ENCODE measurements at places on chromosomes 4 and X.

DNA sequence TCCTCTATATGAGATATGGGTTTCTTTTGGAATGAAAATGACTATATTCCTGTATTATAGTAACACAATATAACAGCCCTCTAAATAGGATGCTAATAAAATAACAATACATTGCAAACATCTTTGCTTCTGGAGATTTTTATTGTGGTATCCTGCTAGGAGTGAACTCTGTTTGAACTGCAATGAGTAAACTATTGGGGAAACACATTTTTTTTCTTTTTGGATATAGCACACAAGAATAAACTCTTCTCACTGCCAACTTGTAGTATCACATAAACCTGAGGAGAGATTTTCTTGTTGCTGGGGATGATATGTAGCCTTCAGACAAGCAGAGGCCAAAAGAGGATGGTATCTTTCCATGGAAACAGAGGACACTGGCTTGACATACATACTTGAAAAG, 238.2 kb downstream of the C4orf33 start:
- DNase-seq, result no peak

GRCh38 chr4:24917076-24917856, 4.4 kb upstream of the CCDC149 start:
- no peak for DNase-seq

DNA sequence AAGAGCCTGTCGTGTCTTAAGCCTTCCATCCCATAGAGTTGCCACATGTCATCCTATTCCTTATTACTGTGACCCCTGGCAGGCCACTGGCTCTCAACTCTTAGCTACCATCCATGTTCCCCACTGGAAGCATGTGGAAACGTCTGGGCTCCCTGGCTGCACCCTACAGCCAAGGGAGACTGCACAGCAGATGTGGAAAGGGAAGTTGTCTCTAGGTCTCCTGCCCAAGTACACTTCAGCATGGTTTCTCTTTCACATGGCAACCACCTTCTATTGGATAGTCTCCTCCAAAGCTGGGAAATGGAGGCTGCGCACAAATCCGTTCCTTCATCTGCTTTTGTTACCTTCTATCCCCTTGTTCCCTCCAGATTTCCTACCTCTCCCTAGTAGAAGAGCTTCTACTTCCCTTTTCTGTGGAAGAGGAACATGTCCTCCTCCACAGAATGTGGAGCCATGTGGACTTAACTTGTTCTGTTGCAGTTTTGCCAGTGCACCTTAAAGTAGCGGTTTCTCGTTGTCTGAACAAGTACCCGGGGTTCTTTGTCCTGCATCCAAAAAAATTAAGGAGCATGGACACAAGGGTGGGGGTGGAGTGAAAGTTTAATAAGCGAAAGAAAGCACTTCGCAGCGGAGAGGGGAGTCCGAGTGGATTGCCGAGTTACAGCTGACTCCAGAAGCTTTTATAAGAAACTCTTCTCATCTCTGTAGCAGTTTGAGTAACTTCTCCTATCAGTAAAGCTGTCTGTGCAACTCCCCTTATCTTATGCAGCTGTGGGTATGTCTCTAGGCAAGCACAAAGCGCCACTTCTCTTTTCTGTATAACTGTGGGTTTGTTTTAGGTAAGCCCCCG, 52.5 kb downstream of the HMGB2 start:
- DNase-seq, result no peak

DNA sequence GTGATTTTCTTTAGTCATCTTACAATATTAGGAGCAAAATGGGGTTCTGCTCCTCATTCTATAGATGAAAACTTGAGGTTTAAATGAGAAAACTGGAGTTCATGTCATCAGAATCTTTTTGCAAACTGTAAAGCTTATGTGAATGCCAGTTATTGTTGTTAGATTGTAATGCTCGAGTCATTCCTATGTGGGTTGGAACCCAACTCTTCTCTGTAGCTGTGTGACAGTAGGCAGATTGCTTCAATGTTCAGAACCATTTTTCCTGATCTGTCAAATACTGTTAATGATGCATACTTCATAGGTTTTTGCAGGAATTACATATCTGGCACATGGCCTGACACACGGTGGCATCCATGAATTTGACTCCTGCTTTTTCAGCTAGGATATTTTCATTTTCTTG, 178.9 kb downstream of the RAPGEF2 start:
- DNase-seq, result no peak

DNA sequence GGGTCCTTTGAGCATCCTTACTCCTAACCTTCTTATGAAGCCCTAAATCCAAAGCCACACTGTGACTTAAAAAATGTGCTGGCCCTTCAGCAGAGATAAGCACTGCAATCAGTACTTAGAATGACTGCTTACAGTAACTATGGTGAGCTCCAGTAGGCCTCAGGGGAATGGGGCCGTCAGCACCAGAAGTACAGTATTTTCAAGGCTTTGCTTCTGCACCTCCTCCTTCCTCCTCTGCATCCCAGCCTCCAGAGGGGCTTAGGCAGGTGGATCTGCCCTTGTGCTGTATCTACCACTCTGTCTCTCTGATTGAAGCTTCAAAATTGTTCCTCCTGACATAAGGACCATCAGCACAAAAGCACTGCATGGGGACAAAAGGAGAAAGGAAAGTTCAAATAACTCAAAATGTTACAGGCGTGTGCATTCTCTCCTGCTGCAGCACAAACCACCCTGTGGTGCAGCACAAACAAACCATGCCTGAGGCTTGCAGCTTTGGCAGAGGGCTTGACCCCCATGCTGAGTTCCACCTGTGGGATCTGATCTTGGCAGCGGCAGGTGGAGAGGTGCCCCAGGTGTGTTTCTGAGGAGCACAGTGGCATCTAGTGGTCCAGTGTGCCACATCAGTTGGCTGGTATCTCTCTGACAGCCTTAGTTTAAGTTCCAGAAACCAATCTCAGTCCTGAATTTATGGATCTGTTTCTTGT, 164.7 kb downstream of the SOWAHB start:
- no peak for DNase-seq

GRCh38 chr4:153221783-153222706, 17.8 kb downstream of the TRIM2 start:
- peak; percentile 33 for DNase-seq

DNA sequence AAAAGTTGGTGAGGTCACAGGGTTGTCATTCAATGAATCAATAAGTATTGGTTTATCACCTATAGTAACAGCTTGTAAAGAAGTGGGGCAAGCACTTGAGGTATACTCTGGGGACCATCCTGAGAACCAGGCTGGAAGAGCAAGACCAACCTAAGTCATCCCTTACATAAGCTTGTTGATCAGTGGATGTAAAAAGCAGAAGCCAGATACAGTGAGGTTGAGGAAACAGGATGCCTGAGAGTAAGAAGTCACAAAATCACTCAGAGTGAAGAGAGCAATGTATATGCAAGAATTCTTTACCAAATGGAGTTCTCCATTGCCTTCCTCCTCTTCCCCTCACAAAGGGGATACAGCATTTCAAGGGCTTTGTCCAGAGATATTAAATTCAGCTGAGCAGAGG, 76.3 kb upstream of the PACRGL start:
- no peak for DNase-seq

GRCh38 chr4:111748157-111748556, 397.1 kb upstream of the FAM241A start:
- no peak for DNase-seq

DNA sequence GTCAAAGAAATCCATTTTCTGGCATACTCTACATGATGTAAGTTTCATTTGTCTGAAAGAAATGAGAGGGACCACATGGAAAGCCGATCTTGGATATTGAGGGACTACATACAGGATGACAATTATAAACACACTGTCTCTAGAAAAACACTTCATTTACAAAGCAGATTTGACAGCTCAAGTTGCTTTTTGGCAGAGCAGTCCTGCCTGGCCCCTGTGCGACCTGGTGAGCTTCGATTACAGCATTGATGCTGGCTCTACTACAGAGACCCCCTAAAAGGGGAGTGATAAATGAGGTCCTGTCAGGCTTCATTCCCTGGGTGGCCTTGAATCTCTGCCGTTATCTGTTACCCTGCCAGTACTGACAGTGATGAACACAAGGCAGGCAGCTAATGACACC, 215.2 kb upstream of the NOCT start:
- no peak for DNase-seq

- DNase-seq, result peak; percentile 31
Measured at GRCh38 chrX:54807524-54808108, at the start of gene MAGED2. MAGED2 (plus strand) TSS chrX:54807745; CDS start chrX:54809332, 1,587 bp downstream.

DNA sequence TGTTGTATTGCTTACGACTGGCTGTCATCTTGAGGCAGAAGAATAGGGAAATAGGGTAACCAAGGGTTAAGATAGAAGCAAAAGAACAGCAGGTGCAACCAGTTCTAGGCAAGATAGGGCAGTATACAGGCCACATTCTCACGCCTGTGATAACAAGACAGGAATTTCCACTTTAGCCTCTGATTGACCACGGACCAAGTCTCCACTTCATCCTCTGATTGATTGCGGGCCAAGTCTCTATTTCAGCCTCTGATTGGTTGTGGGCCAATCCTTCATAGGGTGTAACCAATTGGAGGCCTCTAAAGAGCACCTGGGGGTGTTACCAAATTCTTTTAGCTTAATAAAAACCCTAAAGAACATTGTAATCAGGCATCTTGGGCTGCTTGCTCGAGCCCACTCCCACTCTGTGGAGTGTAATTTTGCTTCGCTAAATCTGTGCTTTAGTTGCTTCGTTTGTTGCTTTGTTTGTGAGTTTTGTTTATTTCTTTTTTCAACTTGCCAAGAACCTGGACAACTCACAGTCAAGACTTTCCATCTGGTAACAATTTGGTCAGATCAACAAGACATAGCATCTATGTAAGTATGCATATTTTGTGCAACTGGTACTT, 8.7 kb upstream of the TBC1D9 start:
- no peak for DNase-seq

DNA sequence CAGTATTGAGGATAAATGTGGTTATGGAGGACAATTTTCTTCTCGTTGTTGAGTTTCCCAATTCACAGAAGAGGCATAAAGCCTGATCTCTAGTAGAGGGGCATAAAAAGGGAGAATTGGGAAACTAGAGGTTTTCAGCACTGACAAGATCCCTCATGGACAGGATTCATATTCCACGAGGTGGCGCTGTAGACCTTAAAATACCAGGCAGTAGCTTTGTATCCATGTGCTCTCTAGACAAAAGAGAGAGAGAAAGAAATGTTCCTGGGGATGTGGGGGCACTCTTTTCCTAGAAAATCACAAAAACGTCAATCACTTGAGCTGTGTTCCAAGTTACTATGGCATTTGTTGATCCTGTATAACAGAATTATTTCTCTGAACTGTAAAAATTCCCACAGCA, 128.3 kb downstream of the MAGEE1 start:
- DNase-seq, result peak; percentile 59

GRCh38 chr4:24978291-24979075, 52.3 kb downstream of the LGI2 start:
- DNase-seq, result no peak

DNA sequence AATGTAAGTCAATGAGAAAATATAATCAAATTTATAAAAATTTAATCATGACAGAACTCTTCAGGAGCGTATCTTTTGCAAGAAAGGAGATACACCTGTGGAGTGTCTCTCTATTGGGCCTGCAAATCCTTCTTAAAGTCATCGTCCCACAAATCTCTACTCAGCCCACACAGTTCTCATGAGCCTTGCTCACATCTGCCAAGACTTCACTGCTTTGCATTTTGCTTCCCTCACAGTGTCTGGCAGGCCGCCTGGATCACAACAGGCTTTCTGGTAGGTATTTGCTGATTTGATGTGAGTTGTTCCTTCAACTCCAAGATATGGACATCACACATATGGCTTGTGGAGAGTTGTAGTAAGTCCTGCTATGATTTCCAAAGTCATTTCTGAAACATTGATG, 183.1 kb upstream of the ARX start:
- DNase-seq, result no peak

DNA sequence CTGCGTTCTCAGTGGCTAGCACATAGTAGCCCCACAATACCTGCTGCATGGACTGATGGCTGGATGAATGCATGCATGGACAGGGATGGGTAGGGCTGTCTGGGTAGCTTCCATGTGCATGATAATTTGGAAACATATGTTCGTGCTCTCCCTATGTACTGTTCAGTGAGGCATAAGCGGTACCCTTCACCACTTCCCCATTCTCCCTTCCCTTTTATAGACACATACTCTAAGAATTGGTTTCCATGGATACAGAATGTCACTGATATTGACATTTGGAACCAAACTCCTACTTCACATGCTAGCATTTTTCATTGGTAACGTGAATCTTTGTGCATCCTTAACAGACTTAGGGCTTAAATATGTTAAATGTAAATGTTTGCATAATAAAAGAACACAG, 20.4 kb downstream of the USP46 start:
- DNase-seq, result no peak

DNA sequence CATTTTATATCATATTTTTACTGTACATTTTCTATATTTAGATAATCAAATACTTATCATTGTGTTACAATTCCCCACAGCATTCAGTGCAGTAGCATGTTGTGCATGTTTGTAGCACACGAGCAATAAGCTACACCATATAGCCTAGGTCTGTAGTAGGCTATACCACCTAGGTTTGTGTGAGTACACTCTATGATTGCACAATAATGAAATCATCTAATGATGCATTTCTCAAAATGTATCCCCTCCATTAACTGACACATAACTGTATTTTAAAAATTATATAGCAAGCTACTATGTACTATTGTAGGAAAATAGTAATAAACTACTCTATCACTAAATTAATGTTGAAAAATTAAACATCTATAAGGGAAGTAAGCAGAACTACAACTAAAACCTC, 518.4 kb upstream of the PABPC4L start:
- DNase-seq, result no peak

DNA sequence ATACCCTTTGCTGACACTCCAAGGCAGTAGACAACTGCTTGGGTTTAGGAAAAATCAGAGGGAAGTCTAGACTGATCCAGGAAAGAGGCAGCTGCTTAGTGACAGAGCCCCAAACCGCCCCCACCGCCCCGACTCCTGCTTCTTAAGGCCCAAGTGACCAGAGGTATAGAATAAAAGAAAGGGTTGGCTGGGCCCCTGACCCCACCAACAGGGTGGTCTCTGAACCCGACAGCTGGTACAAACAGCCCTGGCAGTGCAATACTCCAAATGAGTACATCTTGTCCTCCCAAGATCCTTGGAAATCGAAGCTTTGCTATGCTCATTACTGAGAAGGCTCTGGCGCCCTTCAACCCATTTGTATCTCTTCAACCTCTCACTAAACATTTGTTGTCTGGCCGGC, 78.1 kb upstream of the PLAC1 start:
- DNase-seq, result no peak

- no peak for DNase-seq
Measured at GRCh38 chr4:81343536-81343935, 128.2 kb downstream of the RASGEF1B start.

DNA sequence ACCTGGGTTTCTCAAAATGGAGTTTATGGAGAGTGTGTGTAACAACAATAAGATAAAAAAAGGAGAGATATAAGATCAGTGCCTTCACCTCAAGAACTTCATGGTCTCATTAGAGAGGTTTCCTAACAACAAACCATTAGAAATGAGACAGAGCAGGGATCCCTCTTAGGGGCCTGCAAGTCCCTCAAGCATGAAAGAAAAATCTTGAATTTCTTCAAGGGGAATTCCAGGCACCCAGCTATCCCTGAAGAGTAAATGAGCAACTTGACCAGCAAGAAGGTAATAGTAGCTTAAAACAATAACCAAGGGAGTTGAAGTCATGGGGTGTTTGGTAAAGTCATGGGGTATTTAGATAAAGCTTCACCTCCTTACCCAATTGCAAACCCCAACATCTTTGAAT, 49.7 kb upstream of the TLR3 start:
- no peak for DNase-seq
